ENCODE measurements at places on chromosomes 1 and 21.

DNA sequence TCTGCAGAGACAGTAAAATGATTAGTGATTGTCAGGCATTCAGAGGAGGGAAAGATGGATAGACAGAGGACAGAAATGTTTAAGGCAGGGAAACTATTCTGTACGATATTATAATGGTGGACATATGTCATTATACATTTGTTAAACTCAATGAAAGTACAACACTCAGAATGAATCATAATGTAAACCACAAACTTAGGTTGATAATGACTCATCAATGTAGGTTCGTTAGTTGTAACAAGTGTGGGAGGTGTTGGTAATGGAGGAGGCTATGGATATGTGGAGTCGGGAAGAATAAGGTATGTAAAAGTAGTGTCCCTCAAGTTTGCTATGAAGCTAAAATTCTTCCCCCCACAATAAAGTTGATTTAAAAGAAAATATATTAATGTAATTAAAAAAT lies 455.0 kb downstream of the BRINP3 start:
- DNase-seq, result no peak

DNA sequence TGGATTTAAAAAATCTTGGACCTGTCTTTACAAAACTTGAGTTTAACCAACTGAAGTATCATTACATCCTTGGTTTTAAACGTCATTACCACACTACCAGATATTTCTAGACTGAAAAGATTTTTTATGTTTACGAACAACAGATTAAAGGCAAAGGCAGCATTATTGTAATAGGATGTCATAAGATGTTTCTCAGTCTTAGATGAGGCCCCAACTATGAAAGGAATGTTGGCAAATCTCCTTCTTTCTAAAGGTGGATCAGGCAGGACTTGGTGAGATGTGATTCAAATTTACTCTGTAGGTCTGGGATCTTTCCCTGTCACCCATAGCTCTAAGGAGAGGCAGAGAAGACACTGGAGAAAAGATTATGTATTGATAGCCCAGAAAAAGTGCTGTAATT lies 417.9 kb downstream of the PTBP2 start:
- no peak for DNase-seq

GRCh38 chr1:150981177-150981804 lies 801 bp upstream of the ANXA9 start:
- DNase-seq, result no peak

GRCh38 chr21:25870084-25870483 lies 135.3 kb downstream of the GABPA start:
- DNase-seq, result no peak

GRCh38 chr1:41003127-41003639 lies 18.3 kb downstream of the SLFNL1 start:
- DNase-seq, result no peak
